Psoas muscle (tissue), 8 donors: ENCODE measurements at places on chromosomes 13 and 19. TPM values are rescaled to one million over a fixed set of nuclear protein-coding genes. Genes with fewer than 3 reads are reported as not detected.

- H3K27ac ChIP-seq, result no peak overlapping the region
- H3K4me1 ChIP-seq, result no peaks in the 10 kb centered on the region
- no peaks in the 10 kb centered on the region for H3K36me3 ChIP-seq
- no peak for DNase-seq
- H3K4me3 ChIP-seq, result no peak overlapping the region
Observed at GRCh38 chr13:87821512-87821911, 150.3 kb downstream of the SLITRK5 start.

DNA sequence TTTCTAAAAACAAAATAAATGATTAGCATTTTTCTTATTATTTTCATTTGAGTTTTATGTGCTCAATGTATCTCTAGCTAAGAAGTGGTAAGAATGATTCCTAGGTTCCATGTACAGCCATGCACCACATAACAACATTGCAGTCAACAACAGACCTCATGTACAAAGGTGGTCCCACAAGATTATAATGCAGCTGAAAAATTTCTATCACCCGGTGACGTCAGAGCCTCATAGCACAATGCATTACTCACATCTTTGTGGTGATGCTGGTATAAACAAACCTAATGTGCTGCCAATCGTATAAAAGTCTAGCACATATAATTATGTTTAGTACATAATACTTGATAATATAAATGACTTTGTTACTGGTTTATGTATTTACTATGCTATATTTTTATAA is 120.5 kb downstream of the SLC7A1 start:
- no peaks in the 10 kb centered on the region for H3K36me3 ChIP-seq
- H3K4me3 ChIP-seq, result no peak overlapping the region
- no peaks in the 10 kb centered on the region for H3K27me3 ChIP-seq
- no peak for DNase-seq
- H3K27ac ChIP-seq, result no peak overlapping the region

GRCh38 chr13:105936816-105937215 is 598.6 kb downstream of the EFNB2 start:
- H3K4me1 ChIP-seq, result no peaks in the 10 kb centered on the region
- H3K4me3 ChIP-seq, result no peak overlapping the region
- no peak for DNase-seq
- no peaks in the 10 kb centered on the region for H3K36me3 ChIP-seq
- no peaks in the 10 kb centered on the region for H3K27me3 ChIP-seq

DNA sequence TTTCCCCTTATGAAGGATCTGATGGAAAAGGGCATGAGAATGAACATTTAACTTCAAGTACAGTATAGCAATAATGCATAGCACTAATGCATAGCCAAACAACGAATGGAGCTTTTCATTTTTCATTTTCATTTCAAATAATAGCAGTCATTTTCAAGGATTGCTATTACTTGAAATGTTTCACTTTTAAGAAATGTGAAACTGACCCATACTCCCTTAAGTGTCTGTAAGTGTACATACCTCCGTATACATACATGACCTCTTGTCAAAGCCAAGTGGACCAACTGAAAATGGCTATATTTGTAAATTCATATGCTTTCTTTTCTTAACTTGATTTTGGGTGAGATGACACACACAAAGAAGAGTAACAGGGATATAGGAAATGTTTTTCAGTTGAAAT is 3.8 kb downstream of the RAP2A start:
- peaks cover 19% of the 10 kb centered on the region for H3K4me1 ChIP-seq
- no peak overlapping the region for H3K4me3 ChIP-seq
- H3K27me3 ChIP-seq, result no peaks in the 10 kb centered on the region

GRCh38 chr13:78247362-78247761 is 328.7 kb upstream of the EDNRB start:
- DNase-seq, result no peak
- H3K27ac ChIP-seq, result no peak overlapping the region
- H3K4me3 ChIP-seq, result no peak overlapping the region
- no peaks in the 10 kb centered on the region for H3K27me3 ChIP-seq
- no peaks in the 10 kb centered on the region for H3K36me3 ChIP-seq

DNA sequence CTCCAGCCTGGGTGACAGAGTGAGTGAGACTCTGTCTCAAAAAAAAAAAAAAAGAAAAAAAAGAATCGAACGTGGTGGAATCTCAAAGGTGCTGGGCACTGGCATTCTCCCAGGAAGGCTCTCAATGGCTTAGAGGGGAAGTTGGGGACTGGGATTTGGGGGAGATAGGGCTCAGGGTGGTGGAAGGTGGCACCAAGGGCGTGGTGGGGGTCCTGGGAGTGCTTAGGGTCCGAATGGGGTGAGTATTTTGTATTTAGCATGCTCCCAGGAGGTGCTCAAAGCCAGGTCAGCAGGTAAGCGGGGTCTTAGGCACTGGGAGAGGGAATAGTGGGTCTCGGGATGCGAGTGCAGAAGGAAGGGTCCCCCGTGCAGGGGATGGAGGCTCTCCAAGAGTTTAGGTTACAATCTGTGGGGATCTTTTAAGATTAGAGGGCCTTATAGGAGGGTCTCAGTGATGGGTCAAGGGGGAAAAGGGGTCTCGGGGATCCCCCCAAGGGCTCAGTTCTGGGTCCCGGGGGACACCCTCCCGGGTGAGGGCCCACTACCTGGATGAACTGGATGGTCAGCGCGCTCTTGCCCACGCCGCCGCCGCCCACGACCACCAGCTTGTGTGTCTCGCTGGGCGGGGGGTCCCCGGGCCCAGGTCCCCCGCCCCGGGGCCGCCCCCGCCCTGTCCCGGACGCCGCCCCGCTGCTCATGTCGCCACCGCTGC is 386 bp downstream of the RRAS start:
- H3K36me3 ChIP-seq, result no peaks in the 10 kb centered on the region
- no peak for DNase-seq
- H3K27ac ChIP-seq, result peak overlapping the region; percentile 98
- peaks cover 35% of the 10 kb centered on the region for H3K4me1 ChIP-seq
- no peaks in the 10 kb centered on the region for H3K27me3 ChIP-seq

- H3K27me3 ChIP-seq, result peaks cover 4% of the 10 kb centered on the region
- H3K4me3 ChIP-seq, result no peak overlapping the region
- no peak overlapping the region for H3K27ac ChIP-seq
Observed at GRCh38 chr19:45527731-45528130, 20.5 kb downstream of the VASP start.

- no peaks in the 10 kb centered on the region for H3K27me3 ChIP-seq
- no peak for DNase-seq
- H3K4me3 ChIP-seq, result no peak overlapping the region
- no peak overlapping the region for H3K27ac ChIP-seq
Observed at GRCh38 chr13:84255226-84255797, 373.0 kb upstream of the SLITRK1 start.

- DNase-seq, result no peak
- no peaks in the 10 kb centered on the region for H3K4me1 ChIP-seq
- no peaks in the 10 kb centered on the region for H3K36me3 ChIP-seq
- no peak overlapping the region for H3K27ac ChIP-seq
- no peak overlapping the region for H3K4me3 ChIP-seq
Observed at GRCh38 chr19:5809053-5809452, 4.2 kb downstream of the NRTN start.

DNA sequence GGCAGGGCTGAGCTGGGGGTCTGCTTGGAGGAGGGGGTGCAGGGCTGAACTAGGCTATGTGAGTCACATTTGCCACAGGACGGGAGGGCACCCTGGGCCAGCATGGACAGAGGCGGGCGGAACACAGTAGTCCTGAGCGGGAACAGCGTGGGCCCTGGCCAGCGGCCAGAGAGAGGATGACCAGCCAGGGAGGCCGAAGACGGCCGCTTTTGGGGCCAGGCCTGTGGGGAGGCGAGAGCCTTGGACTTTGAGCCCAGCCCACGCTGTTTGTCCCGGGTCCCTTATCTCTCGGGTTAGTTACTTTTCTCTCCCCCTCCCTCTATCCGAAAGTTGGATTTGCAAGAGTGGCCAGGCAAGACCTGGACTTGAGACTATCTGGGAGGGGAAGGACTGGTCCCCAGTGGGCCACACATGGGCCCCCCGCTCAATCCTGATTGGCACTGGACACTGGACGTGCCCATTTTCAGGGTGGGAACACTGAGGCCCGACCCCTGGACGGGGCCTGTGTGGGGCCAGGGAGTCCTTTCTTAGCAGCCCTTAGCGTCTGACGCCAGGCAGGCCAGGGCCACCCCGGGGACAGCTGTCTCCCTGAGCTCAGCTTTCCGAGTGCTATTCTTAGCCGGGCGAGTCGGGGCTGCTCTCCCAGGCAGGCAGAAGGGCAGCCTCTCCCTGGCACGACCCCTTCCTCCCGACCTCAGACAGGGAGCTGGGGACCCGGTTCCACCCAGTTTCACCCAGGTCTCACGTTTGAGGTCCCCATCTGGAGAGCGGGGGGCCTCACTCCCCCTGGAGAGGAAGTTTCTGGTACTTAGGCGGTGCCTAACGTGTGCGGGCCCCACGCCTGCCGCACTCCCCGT is 833 bp downstream of the GAMT start:
- H3K27me3 ChIP-seq, result no peaks in the 10 kb centered on the region
- peak; percentile 92 for DNase-seq
- peak overlapping the region; percentile 98 for H3K27ac ChIP-seq
- peaks cover 17% of the 10 kb centered on the region for H3K4me1 ChIP-seq
- H3K4me3 ChIP-seq, result peak overlapping the region; percentile 91

GRCh38 chr19:37313335-37313627 is 57.6 kb upstream of the ZNF527 start:
- no peak overlapping the region for H3K4me3 ChIP-seq
- no peaks in the 10 kb centered on the region for H3K27me3 ChIP-seq
- no peak for DNase-seq
- no peak overlapping the region for H3K27ac ChIP-seq
- H3K4me1 ChIP-seq, result no peaks in the 10 kb centered on the region

DNA sequence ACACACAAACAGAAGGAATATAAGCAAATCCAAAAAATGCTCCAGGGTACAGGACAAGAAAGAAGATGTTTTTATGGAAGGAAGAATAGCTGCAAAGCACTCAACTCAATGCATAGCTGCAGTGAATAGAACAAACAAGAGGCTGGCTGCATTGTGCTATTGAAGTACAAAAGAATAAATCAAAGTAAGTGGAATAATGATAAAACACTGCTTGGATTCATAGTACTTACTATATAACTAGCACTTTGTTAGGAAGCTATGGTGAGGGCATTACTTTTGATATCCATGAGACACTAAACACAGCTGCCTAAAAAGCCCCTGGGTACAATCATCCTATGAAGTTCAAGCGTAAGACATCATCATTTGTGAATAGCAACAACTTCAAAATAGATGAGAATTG is 350.1 kb downstream of the PCDH9 start:
- no peaks in the 10 kb centered on the region for H3K36me3 ChIP-seq
- DNase-seq, result no peak
- no peaks in the 10 kb centered on the region for H3K27me3 ChIP-seq
- no peak overlapping the region for H3K27ac ChIP-seq

- H3K4me1 ChIP-seq, result no peaks in the 10 kb centered on the region
- no peaks in the 10 kb centered on the region for H3K36me3 ChIP-seq
- DNase-seq, result no peak
- no peaks in the 10 kb centered on the region for H3K27me3 ChIP-seq
Observed at GRCh38 chr13:28049880-28050875, 50.2 kb downstream of the FLT3 start.

- H3K36me3 ChIP-seq, result no peaks in the 10 kb centered on the region
- no peaks in the 10 kb centered on the region for H3K27me3 ChIP-seq
- no peak overlapping the region for H3K27ac ChIP-seq
- H3K4me1 ChIP-seq, result peaks cover 62% of the 10 kb centered on the region
- peak overlapping the region; percentile 91 for H3K4me3 ChIP-seq
- no peak for DNase-seq
Observed at GRCh38 chr13:95679722-95680121, 2.8 kb downstream of the DNAJC3 start.

DNA sequence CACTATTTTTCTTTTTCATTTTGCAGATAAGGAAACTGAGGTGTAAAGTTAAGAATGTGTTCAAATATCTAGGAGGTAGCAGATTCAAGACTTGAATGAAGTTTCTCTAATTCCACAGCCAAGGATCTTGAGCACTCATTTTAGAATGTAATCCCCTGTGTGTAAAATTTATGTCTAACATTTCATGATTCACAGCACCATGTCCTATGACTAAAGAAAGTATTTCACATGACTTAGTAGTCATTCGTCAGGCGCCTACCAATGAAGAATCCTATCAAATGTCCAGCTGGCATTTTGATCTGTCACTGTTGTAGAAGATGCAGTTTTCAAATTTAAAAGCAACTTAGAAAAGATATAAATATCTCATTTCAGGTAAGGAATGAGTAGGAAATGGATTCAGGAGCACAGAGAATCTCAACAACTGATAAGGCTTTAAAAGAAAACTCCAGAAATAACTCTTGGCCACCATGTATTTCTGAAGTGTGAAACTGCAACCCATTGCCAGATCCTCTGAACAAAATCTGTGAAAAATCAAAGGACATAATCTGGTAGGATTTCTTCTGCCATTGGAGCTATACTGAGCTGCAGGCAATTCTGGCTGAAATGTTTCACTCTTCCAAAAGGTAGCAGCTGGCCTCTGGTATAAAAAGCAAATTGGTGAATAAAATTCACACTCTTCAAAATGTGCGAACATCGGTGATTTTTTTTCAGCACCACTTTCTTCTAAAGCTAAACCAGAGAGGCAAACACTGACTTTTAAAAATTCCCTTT is 92.2 kb downstream of the DCLK1 start:
- H3K27me3 ChIP-seq, result peaks cover 2% of the 10 kb centered on the region
- H3K4me1 ChIP-seq, result no peaks in the 10 kb centered on the region
- no peak overlapping the region for H3K4me3 ChIP-seq
- H3K36me3 ChIP-seq, result no peaks in the 10 kb centered on the region

GRCh38 chr13:110382229-110382628 is 75.1 kb downstream of the COL4A2 start:
- peaks cover 5% of the 10 kb centered on the region for H3K27me3 ChIP-seq
- H3K4me1 ChIP-seq, result peaks cover 12% of the 10 kb centered on the region
- DNase-seq, result no peak
- no peak overlapping the region for H3K4me3 ChIP-seq
- H3K27ac ChIP-seq, result peak overlapping the region; percentile 36

DNA sequence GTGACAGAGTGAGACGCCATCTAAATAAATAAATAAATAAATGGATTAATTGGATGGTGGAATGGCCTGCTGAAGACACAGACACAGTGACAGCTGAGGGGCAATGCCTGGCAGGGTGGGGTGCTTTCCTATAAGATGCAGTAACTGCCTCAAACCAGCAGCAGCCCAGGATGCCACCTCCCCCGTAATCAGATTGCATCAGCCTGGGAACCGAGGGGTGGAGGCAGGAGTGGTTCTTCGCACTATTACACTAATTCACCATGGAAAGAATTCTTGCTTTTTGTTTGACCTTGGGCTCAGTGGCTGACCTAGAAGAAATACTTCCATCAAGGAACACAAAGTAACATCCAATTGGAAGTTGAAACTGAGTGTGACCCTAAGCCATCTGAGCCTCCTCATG is 31.6 kb upstream of the USP12 start:
- H3K36me3 ChIP-seq, result no peaks in the 10 kb centered on the region
- no peak for DNase-seq
- no peaks in the 10 kb centered on the region for H3K27me3 ChIP-seq
- no peak overlapping the region for H3K4me3 ChIP-seq
- no peaks in the 10 kb centered on the region for H3K4me1 ChIP-seq

The CIC gene
- 28.8 TPM for total RNA-seq

The ADM5 gene
- total RNA-seq, result 1.1 TPM

The TSHZ3 gene
- 2.4 TPM for total RNA-seq

The THSD1 gene
- 2.5 TPM for total RNA-seq

The KIR2DL4 gene
- not detected for total RNA-seq

The FUT3 gene
- 0.19 TPM for total RNA-seq

The ZNF135 gene
- total RNA-seq, result 1.6 TPM

The NPAS1 gene
- total RNA-seq, result 0.23 TPM

The ZNF382 gene
- 6.7 TPM for total RNA-seq

The KCNRG gene
- total RNA-seq, result 0.46 TPM

The SRRM5 gene
- total RNA-seq, result not detected

The CEACAM7 gene
- not detected for total RNA-seq

The DNMT1 gene
- 20.2 TPM for total RNA-seq

The KIRREL2 gene
- not detected for total RNA-seq

The FARSA gene
- 65.1 TPM for total RNA-seq
